Smooth muscle cell of the brain vasculature (primary cell): ENCODE measurements at places on chromosomes 12 and 14.

DNA sequence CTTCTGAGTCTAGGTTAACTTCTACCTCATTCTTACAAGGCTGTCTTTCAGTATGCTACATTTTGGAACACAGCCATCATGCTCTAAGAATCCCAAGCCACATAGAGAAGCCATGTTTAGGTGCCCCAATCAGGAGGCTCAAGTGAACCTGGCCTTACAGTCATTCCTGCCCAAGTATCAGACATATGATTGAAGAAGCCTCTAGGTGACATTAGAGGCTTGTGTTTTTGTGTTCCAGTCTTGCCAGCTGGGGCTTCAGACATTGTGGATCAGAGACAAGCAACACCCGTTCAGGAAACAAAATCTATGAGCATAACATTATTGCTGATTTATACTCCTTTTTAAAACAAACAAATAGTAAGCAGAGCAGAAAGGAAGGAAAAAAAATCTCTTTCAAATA is 8.1 kb upstream of the SLC16A7 start:
- no peak for DNase-seq

DNA sequence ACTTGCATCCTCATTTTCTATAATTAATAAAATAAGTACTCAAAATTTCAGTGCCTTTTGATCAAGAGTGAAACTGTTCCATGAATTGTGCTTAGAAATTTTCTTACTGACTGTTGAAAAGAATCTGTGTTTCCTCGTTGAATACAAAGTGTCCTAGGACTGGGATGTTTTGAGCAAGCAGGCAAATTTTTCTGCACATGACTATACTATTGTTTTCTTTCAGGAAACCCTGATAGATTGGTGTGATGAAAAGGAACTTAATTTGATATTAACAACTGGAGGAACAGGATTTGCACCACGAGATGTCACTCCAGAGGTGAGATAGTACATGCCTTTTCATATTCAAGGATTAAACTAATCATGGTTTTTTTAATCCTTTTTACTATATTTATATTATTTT is 316.3 kb downstream of the GPHN start:
- no peak for DNase-seq

- no peak for DNase-seq
Measured at GRCh38 chr12:60231976-60232907, 636.4 kb downstream of the SLC16A7 start.

GRCh38 chr14:81519200-81520011 is 14.2 kb downstream of the SEL1L start:
- DNase-seq: no peak

DNA sequence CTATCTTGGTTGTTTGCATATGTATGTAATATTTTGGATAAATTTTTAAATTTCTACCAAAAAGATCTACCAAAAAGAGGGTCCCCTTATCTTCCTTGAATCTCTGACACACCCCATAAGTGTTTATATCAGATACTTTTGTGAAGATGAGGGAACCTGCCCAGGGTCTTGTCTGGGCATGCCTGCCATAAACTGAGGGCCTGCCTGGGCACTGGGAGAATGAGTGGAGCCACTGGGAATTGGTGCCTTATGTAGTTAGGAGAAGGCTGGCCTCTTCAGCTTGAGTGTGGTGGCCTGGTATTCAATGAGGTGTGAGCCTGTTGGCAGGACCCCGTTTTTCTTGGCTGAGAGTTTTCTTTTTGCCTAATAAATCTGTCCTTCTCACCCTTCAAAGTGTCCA is 46.5 kb downstream of the OR9K2 start:
- no peak for DNase-seq

DNA sequence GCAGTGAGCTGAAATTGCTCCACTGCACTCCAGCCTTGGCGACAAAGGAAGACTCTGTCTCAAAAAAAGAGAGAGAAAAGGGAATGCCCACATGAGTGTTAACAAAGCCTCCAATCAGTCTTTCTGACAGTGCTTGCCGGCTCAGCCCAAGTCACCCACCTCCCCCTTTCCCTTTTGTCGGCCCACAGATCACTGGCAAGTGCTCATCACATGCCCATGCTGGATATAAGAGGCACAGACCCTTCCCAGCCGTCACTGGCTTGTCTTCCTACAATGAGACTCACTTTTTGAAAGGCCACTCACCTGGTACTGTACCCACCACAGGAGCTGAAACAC is 70.8 kb downstream of the CCDC88C start:
- no peak for DNase-seq

- DNase-seq: no peak
Measured at GRCh38 chr12:108374596-108375320, 35.6 kb upstream of the CMKLR1 start.

DNA sequence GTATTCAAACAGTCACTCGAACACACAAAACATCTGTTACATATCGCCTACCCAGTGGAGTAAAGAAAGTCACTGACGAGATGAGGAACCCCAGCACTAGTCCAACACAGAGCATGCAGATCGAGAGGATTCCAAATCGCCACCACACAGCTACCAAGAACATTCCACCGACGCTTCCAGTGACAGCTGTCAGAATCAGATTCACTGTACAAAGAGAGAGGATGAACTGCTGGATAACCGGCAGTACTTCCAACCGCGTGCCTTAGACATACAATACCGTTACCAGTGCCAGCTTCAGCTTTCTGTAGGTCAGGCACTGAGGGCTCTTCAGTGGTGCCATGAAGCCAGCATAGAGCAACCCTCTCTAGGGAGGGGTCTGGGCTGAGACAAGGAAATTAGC is 34.5 kb downstream of the TM7SF3 start:
- DNase-seq: no peak
